HTR-8/SVneo (cell line): ENCODE measurements at places on chromosomes 6 and 20.

GRCh38 chr6:169700296-169700695, 1.5 kb downstream of the WDR27 start:
- DNase-seq: no peak

GRCh38 chr6:100230953-100231316, 233.8 kb downstream of the SIM1 start:
- peak; percentile 26 for DNase-seq

GRCh38 chr6:69732640-69733039, 64.2 kb downstream of the LMBRD1 start:
- DNase-seq: no peak

GRCh38 chr20:51287628-51288413, 254.7 kb downstream of the NFATC2 start:
- DNase-seq: no peak

GRCh38 chr6:15491255-15491985, 171.4 kb downstream of the DTNBP1 start:
- peak; percentile 60 for DNase-seq

- no peak for DNase-seq
These were observed 121.8 kb upstream of the HDGFL1 start for GRCh38 chr6:22447249-22448196.

- no peak for DNase-seq
These were observed 13.4 kb upstream of the RPS6KA2 start for GRCh38 chr6:166640342-166641043.

- no peak for DNase-seq
These were observed 27.7 kb downstream of the RIPOR2 start for GRCh38 chr6:24907919-24908649.

- DNase-seq: no peak
These were observed 49.3 kb downstream of the PHIP start for GRCh38 chr6:79028641-79029314.

DNA sequence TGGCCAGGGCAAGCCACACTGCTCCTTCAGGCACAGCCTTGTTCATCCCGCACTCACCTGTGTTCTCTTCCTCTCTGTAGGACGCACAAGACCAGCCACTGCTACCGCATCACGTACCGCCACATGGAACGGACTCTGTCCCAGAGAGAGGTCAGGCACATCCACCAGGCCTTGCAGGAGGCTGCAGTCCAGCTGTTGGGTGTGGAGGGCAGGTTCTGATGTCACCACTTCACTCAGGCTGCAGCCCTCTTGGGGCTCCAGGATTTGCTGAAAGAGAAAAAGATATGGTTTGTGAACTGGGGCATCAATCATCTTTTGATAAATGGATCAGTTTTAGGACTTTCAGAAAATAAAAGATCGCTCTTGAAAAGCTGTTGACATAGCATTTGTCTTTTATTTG, 235.5 kb downstream of the NRN1 start:
- DNase-seq: no peak

GRCh38 chr6:6730831-6731230, 142.3 kb downstream of the LY86 start:
- no peak for DNase-seq

DNA sequence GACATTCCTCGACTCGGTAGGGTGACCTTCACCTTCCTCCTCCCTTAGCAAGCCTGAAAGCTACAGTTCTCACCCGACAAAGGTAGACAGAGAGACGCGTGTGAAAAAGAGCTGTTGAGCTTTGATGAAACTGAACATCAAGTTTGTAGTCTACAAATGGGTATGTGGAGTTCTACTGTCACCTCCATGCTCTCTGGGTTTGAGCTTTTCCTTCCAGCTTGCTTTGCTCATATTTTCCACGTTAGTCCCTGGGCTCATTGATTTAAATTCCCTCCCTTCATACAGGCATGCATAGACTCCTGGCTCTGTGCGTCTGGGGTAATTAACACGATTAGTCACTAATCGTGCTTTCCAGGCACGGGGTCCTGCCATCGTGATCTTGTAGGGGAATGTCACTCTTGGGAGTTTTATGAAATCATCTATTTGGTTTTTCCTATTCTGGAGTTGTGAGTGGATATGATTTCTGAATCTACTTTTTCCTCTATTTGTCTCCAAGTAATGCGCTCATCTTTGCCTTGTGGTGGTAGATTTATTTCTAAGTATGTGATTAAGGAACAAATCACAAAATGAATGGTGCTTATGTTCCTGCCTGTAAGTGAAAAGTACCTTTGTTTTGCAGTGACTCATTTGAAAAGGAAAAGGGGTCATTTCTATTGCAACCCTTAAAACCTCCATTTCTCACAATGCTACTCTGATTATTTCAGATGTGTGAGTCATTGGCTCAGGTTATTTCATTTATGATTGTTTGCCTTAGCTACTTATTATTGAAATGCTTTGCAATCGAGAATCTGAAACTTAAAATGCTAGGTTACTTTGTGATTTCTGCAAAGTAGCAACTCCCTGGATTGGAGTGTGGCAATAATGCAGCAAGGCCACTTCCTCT, 154.6 kb downstream of the ZDHHC14 start:
- DNase-seq: peak; percentile 23

DNA sequence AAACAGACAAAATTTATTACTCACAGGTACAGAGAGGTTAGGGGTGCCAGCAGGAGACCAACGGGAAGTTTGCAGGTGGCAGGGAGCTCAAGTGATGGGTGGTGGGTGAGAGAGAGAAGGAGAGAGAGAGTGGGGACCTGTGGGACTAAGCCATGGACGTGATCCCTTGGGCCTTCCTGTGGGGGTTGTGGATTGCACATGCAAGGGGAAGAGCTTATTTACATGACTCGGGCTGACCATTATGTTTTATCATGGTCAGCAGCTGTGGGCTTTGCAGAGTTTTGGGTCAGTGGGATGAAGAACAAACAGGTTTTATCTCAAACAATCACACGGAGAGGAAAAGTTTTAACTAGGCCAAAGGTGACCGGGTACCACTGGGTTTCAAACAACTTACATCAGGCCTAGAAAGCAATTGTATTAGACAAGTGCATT, 156.2 kb upstream of the EXOC2 start:
- no peak for DNase-seq

- DNase-seq: no peak
These were observed 237.5 kb upstream of the IRAK1BP1 start for GRCh38 chr6:78629836-78630235.

DNA sequence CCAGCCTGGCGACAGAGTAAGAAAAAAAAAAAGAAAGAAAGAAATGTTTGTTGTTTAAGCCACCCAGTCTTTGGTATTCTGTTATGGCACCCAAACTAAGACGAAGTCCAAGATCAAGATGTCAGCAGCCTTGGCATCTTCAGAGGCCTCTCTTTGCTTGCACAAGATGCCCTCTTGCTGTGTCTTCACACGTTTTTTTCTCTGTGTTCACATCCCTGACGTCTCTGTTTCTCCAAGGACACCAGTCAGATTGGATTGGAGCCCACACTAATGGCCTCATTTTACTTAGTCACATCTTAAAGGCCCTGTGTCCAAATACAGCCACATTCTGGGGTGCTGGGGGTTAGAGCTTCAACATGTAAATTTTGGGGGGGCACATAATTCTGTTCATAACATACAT, 380.9 kb downstream of the GJA1 start:
- DNase-seq: no peak

GRCh38 chr6:56343295-56343694, 95.9 kb upstream of the COL21A1 start:
- no peak for DNase-seq

DNA sequence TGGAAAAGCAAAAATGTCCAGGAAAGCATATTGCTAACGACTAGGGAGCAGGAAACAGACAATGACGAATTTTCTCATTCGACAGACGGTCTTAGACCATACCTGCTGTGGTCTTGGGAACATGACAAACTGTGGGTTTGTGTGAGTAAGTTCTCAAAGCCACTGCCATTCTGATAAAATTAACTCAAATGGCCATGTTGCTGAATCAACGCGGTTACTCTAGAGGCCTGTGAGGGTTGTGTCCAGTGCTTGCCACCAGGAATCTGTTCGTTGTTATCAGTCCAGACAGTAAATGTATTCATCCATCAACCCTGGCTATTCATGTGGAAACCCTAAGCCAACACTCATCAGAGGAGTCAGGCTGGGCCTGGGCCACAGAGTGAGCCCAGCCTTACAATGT, 124.3 kb downstream of the MYLK4 start:
- DNase-seq: no peak

GRCh38 chr6:45387236-45387635, 9.5 kb upstream of the SUPT3H start:
- DNase-seq: no peak

GRCh38 chr6:34272013-34272926, 23.5 kb upstream of the SMIM29 start:
- no peak for DNase-seq

DNA sequence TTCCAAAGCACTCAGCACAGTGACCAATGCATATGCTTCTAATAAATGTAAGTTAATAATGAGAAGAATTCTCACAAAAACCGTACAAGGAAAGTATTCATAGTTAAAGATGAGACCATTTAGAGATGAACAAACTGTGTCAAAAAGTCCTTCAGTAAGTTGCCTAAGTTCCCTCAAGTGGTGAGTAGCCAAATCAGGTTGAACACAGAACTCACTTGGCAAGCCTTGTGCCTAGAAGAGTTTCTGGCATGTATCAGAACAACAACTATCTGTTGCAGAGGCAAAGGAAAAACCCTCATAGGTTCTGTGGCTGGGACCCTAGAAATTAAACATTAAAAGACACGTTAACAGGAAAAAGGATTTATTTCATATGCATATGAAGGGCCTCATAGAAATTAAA, 129.6 kb upstream of the DOK5 start:
- DNase-seq: no peak

DNA sequence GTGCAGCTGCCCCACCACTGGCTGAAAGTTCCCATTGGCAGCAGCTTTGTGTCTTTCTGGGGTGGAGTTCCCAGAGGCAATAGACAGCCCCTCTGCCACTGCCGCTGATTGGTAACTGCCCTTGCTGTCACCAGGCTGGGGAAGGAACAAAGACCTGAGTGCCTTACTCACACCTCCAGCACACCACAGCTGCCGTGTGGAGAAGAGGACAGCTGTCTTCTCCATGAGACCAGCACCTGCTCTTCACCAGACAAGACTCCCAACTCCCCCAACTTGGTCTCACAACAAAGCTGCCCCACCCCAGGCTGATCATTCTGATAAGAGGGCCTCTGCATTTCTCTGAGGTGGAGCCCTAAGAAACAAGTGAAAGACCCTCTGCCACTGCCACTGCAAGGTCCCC, 39.7 kb upstream of the PTCHD4 start:
- no peak for DNase-seq

DNA sequence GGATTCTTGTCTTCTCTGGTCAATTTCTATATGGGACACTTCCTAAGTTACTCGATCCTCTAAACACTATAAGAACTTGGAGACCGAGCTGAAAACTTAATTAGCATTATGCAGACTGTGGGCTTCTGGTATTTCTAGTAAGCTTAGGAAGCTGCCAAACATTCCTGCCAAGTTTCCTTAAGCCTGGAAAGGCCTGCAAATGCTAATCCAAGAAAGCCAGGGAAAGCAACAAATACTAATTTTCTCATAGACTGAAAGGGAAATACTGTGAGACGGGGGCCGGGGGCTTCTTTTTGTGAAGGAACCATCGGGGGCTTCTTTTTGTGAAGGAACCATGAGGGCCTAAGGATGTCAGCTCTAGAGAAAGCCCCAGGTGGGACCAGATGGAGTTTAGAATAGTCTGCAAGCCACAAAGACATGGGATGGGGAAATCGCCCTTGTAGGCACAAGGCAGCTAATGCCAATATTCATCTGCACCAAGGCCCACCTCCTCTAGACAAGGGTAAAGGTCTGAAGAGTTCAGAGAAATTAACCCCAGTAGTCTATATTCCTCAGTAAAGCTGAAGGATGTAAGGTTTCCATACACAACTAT, 332.4 kb upstream of the PRDM1 start:
- no peak for DNase-seq
